ENCODE measurements at places on chromosomes 2 and 18.

- no peak for DNase-seq
Measured at GRCh38 chr18:54466248-54467005, 108.7 kb downstream of the C18orf54 start.

- DNase-seq: no peak
Measured at GRCh38 chr2:230896346-230897115, 28.5 kb downstream of the GPR55 start.

DNA sequence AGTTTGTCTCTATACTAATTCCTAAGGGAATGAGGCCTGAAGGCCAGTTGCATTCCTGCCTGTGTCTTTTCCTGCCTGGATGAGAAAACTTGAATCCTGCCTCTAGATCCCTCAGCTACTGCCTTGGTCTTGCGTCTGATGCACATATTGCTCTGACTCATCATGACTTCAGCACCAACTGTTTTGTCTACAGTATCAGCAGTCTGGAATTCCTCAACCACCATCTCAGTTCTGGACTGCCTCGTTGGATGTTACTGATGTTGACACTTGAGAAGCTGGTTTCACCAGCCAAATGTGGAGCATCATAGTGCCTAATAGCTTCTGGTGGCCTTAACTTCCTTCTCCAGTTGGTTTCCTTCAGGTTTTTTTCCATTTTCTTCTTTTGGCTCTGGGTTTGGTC, 211.0 kb downstream of the CTNNA2 start:
- no peak for DNase-seq

GRCh38 chr2:69576880-69577279, 66.7 kb downstream of the AAK1 start:
- DNase-seq: no peak

DNA sequence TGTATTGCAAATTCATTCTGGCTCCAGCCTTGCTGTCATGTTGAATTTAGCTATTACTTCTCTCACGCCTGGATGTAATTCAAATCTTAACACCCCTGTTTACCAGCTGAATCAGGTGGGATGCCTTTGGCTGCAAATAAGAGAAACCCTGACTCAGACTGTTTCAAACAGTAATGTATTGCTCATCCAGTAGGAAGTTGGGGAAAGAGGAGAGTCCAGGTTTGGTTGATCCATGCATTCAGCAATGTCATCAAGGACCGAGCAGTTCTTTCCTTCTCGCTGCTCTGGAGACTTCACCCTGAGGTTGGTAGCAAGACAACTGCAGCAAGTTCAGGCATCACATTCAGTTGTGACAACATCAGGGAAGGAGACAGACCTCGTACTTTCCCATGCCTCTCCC, 6.4 kb upstream of the DARS1 start:
- no peak for DNase-seq

DNA sequence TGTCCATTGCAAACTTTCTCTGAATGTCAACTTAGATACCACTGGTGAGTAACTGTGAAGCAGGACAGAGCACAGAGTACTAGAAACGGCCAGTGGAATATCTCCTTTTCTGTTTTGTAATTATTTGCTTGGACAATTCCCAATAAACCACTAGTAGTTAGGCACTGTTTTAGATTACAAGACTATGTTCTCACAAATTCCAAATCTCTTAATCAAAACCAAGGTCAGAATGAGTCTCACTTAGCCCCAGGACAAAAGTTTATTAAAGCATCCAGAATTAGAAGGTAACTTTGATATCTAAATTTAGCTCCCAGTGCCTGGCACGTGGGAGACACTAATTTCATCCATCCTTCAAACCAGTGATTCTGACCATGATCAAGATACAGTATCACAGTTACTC, 89.0 kb downstream of the ZNF521 start:
- DNase-seq: no peak

DNA sequence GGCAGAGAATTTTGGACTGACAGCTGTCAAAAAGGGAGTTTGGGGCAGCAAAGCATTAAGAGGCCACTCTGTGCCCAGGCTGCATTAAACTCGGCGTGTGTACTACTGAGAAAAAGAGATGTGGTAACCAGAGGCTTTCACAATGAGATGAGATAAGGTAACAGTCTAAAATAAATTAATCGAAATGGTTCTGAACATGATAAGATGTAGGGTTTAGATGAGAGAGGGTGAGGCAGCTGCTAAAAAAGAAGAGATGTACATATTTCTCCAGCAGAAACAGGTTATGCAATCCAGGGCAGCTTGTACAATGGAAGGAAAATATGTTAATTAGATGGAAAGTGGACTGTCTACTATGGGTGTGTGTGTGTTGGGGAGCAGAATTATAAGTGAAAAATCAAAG, 39.2 kb upstream of the ACTR3 start:
- DNase-seq: no peak

GRCh38 chr2:139218181-139218580, 438.0 kb upstream of the NXPH2 start:
- no peak for DNase-seq

DNA sequence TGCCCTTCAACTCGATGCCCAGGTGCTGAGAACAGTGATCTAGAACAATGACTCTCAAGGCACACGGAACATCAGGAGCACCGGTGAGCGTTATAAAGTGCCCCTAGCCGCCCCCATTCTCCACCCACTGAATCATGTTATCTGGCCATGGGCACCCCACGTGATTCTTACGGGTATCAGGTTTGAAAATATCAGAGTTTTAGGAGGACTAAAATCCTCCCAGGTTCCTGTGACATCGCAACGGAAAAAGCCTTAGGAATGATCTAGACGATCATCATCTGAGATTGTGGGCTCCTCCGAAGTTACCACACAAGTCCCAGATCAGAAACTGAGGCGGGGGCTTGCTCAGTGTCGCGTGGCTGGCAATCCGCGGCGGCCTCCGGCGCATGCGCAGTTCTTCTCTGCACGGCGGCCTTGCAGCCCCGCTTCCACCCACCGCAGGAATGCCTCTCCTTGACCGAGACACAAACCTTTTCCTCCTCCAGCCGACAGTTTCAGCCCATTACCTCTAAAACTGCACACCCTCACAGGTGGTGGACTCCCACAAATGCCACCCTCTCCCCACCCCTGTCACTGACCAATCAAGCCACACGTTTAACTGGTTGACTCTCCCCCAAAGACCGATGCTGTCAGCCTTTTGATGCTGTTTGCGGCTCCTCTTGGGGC, 5.8 kb upstream of the MRPL33 start:
- DNase-seq: peak; percentile 82

DNA sequence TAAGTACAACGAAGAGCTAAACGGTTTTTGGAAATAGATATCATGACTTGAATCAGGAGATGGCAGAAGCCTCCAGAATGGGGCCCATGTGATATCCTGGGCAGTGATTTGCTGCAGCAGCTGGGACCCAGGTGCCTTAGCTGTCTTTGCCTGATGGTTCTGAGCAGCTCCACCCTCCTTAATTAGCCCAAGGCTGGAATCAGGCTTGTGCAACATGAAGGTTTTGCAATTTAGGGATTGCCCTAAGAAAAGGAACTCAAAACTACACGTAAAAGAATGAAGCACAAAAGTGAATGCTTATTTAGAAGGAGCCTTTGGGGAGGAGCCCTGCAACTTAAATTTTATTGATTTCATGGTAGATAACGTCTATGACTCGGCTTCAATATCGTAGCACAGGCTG, 17.3 kb upstream of the CNDP2 start:
- no peak for DNase-seq

- DNase-seq: no peak
Measured at GRCh38 chr2:27720004-27720551, 51.4 kb upstream of the MRPL33 start.

- no peak for DNase-seq
Measured at GRCh38 chr2:180933332-180933731, 47.1 kb upstream of the UBE2E3 start.

DNA sequence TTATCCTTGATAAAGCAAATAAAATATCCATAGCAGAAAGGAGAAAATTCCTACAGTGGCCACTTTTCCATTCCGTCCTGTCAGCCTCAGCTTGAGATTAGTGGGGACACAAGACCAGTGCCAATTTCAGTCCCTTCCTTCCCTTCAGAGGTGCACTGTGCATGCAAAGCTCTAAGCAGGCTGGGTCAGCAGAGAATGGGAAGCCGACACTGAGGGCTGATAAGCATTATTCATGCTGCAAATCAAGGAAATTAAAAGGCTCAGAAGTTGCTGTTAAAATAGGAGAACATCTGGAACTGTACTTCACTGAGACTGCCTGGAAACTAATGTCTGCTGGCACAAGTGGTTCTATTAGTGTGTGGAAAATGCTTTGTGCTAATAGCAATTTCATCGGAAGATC, 534.3 kb downstream of the ADCYAP1 start:
- no peak for DNase-seq

DNA sequence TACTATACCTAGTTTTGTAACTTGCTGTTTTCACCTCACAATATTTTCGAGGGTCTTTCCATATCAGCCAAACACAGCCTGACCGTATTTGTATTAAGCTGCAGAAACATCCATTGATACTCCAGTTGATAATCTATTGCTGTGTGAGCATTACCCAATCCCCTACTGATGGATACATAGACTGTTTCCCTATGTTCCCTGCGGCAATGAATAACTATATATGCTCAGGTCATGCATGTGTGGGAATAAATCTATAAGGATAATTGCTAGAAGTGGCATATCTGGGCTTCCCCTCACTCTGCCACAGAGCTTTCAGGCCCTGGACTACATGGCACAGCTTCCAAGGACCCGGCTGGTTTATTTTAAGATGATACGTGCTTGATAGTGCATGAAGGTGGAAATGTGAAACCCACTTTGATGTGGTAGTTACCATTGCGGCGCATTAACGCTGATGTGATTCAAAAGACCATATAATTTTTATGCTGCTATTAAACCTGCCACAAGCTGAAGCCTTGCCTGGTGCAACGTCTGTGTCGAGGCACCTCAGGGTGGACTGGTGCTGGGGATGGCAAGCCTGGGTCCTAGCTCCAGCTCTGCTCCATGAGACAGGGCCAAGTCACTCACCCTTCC, 130.8 kb upstream of the MSH6 start:
- no peak for DNase-seq

- no peak for DNase-seq
Measured at GRCh38 chr18:46073474-46074331, 1.6 kb upstream of the PSTPIP2 start.

GRCh38 chr2:186907897-186908296, 58.9 kb upstream of the ZSWIM2 start:
- DNase-seq: no peak

DNA sequence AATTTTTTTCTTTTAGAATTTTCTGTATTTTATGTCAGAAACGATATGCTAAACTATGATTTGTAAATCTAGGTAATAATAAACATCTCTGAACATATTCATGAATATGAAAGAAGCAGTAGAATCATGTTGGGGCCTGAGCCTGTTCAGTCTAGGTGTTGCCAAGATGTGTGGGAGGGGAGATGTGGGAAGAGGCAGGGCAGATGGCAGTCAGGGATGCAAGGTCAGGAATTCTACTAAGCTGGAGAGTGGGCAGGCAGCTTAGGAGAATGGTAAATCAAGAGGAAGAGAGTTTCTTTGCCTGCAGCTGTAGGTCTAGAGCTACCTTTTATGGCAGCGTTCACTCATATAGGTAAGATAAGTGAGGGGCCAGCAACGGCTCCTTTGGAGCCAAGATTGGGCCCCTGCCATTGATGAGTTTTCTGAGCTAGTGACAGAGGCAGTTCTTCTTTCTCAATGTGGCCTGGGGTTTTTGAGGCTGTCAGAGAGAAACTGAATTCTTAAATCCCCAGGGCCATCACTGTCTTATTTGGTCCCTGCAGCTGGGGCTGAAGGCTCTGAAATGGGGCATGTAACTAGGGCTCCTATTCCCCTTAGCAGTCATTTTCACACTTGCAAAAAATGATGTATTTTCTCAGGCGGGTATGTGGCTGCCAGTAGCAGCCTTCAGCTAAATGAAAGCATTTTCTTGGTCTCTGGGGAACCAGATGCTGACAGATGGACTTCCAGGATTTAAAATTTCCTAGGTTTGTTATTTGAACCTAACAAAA, 232.8 kb downstream of the PIK3C3 start:
- no peak for DNase-seq

DNA sequence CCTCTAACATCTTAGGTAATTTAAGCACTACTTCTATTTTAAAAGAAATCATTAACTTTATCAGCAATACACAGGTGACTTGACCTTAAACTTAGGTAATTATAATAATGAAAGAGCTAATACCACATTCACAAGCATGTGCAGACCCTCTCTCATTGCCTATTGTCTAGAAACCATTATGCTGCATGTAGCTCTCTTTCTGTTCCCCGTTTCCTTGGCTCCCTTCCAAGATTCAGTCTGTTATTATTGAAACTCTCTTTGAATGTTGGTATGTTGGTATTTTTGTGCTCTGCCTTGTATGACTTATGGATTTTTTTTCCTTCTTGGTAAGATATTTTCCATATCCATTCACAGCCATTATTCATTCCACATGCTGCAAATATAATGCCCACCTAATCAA, 201.2 kb downstream of the CDCA7 start:
- no peak for DNase-seq

GRCh38 chr18:49230326-49230725, 230.1 kb downstream of the DYM start:
- DNase-seq: no peak

GRCh38 chr2:101617796-101618195, 79.7 kb upstream of the MAP4K4 start:
- no peak for DNase-seq

DNA sequence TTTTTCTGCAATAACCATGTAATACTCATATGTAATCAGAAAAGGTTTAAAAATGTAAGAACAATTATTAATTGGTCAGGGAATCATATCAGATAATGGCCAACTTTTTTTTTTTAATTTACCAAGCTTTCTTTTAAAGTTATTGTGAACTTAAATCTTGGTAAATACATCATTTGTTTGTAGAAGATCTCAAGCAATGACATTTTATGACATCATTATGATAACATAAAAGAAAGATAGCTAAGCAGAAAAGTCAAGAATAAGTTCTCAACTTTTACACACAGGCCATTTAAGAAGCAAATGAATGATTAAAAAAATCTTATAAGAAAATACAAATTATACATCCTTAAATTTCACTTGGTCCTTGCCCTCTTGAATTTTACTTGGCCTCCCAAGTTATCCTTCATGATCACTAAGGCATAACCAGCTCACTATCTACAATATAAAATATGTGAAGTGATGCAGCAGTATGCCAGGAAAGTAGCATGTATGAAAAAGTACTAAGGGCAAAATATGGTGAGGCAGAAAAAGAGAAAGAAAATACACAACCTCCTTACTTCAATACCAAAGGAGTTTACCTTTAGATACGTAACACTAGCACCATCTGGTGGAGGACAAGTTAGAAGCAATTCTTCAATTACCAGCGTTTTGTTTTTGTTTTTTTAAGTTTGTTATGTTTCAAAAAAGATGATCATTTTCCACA, 116.6 kb downstream of the SRBD1 start:
- peak; percentile 50 for DNase-seq

DNA sequence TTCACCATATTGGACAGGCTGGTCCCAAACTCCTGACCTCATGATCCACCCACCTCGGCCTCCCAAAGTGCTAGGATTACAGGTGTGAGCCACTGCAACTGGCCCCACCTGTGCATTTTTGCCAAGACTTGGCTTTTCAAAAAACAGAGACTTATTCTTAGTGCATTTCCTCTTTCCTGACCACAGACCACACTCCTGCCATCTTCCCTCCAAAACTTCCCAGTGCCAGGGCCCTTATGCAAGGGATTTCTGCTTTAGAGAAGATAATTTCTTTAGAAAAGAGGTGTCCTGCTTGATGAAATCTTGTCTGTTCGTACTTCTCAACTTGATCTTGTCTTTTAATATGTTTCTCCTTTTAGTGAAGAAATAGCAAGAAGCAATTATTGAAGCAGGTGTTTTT, 98.8 kb upstream of the ZNF516 start:
- DNase-seq: no peak

Measured in left renal cortex interstitium (tissue), 4 donors.